ENCODE measurements at places on chromosomes 6 and 20. TPM values are rescaled to one million over a fixed set of nuclear protein-coding genes. Genes with fewer than 3 reads are reported as not detected.

The CST5 gene
- not detected for total RNA-seq

The LGSN gene
- total RNA-seq, result not detected

The KPNA5 gene
- 4.3 TPM for total RNA-seq

The DYNLT2 gene
- total RNA-seq, result 1.9 TPM

The GCNT2 gene
- total RNA-seq, result 182 TPM

The C6orf58 gene
- 2.2 TPM for total RNA-seq

The GRIK2 gene
- 20.4 TPM for total RNA-seq

The BIRC7 gene
- 2.7 TPM for total RNA-seq

The PPT2 gene
- total RNA-seq, result 86.1 TPM

The GTPBP2 gene
- 67.9 TPM for total RNA-seq

The CLPSL2 gene
- total RNA-seq, result not detected

The MUCL3 gene
- total RNA-seq, result not detected

The LAMP5 gene
- total RNA-seq, result not detected

The CLDN20 gene
- not detected for total RNA-seq

The PRKN gene
- total RNA-seq, result 8.0 TPM

The TSHZ2 gene
- total RNA-seq, result not detected

The PPP1R14C gene
- total RNA-seq, result 0.15 TPM

The FAM209A gene
- total RNA-seq, result not detected

The SMIM29 gene
- 63.9 TPM for total RNA-seq

The KCNB1 gene
- total RNA-seq, result not detected

The SALL4 gene
- total RNA-seq, result 3.7 TPM

The SYCP2L gene
- 0.69 TPM for total RNA-seq

The NKAIN4 gene
- not detected for total RNA-seq

The FRS3 gene
- 1.8 TPM for total RNA-seq

The GMPR gene
- total RNA-seq, result 129 TPM

The KCNK16 gene
- total RNA-seq, result not detected

The GHRH gene
- not detected for total RNA-seq

The SYNCRIP gene
- 86.2 TPM for total RNA-seq

The NFS1 gene
- total RNA-seq, result 31.7 TPM

The ZNF318 gene
- 14.1 TPM for total RNA-seq

The ZC2HC1B gene
- not detected for total RNA-seq

The RAB44 gene
- not detected for total RNA-seq

The C20orf96 gene
- total RNA-seq, result 3.3 TPM

The SGK2 gene
- 0.46 TPM for total RNA-seq

The BTN1A1 gene
- total RNA-seq, result not detected
